ENCODE measurements at places on chromosomes 5 and 9.

GRCh38 chr5:62786099-62786498 is 207.5 kb downstream of the LRRC70 start:
- no peak for DNase-seq
- no peaks in the 10 kb centered on the region for H3K4me1 ChIP-seq
- no peaks in the 10 kb centered on the region for H3K36me3 ChIP-seq

GRCh38 chr5:71699751-71700150 is 19.3 kb upstream of the CARTPT start:
- no peaks in the 10 kb centered on the region for H3K27me3 ChIP-seq
- no peaks in the 10 kb centered on the region for H3K36me3 ChIP-seq
- H3K4me1 ChIP-seq = no peaks in the 10 kb centered on the region
- no peak for DNase-seq
- H3K27ac ChIP-seq = no peak overlapping the region

DNA sequence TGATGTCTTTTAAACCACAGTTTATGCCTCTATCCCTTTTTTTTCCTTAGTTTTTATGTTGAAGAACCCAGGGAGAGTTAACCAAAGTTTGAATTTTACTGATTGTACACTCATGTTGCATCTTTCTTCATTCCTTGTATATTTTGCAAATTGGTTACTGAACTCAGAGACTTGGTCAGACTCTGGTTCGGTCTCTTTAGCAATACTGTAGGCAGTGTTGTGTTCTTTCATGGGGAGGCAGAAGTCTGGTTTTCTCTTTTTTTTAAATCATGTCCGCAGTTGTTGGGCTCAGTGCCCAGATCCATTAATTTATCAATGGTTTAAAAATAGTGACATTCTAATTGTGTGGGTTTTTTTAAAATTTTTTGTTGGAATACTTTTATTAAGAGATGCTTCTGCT is 23.4 kb downstream of the UBE2R2 start:
- no peaks in the 10 kb centered on the region for H3K27me3 ChIP-seq
- peaks cover 7% of the 10 kb centered on the region for H3K4me1 ChIP-seq
- no peak overlapping the region for H3K4me3 ChIP-seq
- DNase-seq = no peak
- no peak overlapping the region for H3K27ac ChIP-seq
- no peaks in the 10 kb centered on the region for H3K36me3 ChIP-seq

- H3K27me3 ChIP-seq = no peaks in the 10 kb centered on the region
- H3K36me3 ChIP-seq = no peaks in the 10 kb centered on the region
- no peaks in the 10 kb centered on the region for H3K4me1 ChIP-seq
These were observed 628.8 kb downstream of the NR2F1-AS1 start for GRCh38 chr5:92952243-92952642.

DNA sequence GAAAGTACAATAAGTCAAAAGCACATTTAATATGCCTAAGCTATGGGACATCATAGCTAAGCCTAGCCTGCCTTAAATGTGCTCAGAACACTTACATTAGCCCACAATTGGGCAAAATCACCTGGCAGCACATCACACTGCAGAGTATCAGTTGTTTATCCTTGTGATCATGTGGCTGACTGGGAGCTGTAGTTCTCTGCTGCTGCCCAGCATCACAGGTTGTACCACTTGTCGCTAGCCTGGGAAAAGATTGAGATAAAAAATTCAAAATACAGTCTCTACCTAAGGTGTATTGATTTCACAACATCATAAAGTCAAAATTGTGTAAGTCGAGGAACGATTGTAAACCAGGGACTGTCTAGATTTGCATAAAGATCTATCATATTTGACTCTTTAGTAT is 58.6 kb downstream of the CAMK4 start:
- no peak for DNase-seq
- no peak overlapping the region for H3K4me3 ChIP-seq
- no peaks in the 10 kb centered on the region for H3K36me3 ChIP-seq
- no peaks in the 10 kb centered on the region for H3K27me3 ChIP-seq
- H3K4me1 ChIP-seq = 0 out of 2 replicates have a peak, but pooled peaks cover 4% of the 10 kb centered on the region

DNA sequence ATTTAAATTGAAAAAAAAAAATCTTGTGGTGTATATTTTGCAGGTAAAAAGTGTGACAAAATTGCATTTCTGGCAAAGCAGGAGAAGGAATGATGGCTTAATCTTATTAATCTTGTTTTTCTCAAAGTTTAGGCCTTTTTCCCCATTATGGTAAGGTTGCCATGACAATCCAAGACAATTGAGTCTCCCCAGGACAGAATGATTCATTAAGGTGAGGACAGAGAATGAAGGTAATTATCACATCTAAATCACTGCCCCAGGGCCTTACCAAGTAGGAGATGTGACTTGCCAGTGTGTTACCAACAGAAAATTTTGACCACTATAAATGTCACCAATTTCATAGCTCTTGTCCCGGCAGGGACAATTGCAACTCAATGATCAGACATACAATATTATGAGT is 439.2 kb downstream of the DNAH5 start:
- H3K27me3 ChIP-seq = no peaks in the 10 kb centered on the region
- no peak overlapping the region for H3K27ac ChIP-seq
- no peak for DNase-seq
- no peaks in the 10 kb centered on the region for H3K4me1 ChIP-seq
- H3K36me3 ChIP-seq = no peaks in the 10 kb centered on the region

GRCh38 chr5:97408331-97408730 is 225.3 kb upstream of the RIOK2 start:
- H3K4me1 ChIP-seq = no peaks in the 10 kb centered on the region
- no peak overlapping the region for H3K4me3 ChIP-seq
- no peak for DNase-seq
- H3K27ac ChIP-seq = no peak overlapping the region

DNA sequence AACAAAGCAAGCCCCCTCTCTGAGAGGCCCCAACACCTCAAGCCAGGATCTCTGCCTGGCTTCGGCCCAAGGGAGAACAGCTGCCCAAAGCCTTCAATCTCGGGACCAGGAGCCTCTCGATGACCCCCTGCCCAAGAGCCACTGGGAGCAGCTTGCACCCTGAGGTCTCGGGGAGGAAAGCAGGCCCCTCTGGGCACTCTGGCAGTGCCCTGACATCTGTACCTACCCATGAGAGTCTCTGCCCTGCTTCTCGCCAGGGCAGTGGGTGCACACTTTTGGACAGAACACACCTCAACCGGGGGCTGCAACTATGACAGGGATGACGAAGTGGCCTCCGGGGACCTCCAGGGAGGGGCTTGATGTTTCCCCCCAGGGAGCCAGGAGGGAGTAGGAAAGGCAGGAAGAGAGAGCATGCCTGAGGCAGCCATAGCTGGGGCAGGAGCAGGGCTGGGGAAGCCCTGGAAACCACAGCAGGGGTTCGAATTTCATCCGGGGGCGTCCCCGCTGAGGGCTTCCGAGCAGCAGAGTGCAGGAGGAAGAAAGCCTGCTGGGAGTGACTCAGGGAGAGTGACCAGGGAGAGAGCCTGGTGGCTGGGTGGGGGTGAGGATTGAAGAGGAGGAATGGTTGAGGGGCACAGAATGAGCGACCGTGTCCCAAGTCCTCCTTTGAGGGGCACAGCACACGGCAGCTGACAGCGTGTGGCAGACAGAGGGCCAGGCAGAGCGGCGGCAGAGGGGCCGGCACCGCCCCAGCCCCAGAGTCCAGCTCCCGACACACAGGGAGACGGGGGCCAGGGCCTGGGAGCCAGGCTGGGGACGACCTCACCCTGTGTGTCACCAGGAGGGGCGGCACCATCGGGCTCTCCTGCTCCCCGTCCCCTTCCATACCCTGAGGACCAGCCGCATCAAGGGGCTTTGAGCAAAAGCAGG is 1.8 kb downstream of the LPCAT1 start:
- peaks cover 18% of the 10 kb centered on the region for H3K4me1 ChIP-seq
- DNase-seq = no peak
- H3K27me3 ChIP-seq = no peaks in the 10 kb centered on the region
- peak overlapping the region; percentile 78 for H3K27ac ChIP-seq
- peaks cover 13% of the 10 kb centered on the region for H3K36me3 ChIP-seq

DNA sequence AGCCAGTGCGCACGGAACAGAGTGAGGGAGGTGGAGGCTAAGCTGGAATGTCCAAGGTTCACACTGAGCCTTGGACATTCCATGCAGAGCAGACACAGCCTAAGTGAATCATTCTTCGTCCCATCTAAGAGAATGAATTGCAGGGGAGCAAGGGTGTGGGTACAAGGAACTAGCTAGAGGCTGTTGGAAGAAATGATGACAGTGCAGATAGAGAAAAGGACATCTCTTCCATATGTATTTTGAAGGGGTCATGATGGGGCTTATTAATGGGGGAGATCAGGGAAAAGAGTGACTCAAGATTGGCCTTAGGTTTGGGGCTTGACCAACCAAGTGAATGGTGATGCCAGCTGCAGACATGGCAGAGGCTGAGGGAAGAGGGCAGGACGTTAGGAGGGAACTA is 59.2 kb downstream of the MTX3 start:
- no peaks in the 10 kb centered on the region for H3K4me1 ChIP-seq
- H3K4me3 ChIP-seq = no peak overlapping the region
- no peaks in the 10 kb centered on the region for H3K36me3 ChIP-seq
- H3K27me3 ChIP-seq = no peaks in the 10 kb centered on the region
- H3K27ac ChIP-seq = no peak overlapping the region
- no peak for DNase-seq

DNA sequence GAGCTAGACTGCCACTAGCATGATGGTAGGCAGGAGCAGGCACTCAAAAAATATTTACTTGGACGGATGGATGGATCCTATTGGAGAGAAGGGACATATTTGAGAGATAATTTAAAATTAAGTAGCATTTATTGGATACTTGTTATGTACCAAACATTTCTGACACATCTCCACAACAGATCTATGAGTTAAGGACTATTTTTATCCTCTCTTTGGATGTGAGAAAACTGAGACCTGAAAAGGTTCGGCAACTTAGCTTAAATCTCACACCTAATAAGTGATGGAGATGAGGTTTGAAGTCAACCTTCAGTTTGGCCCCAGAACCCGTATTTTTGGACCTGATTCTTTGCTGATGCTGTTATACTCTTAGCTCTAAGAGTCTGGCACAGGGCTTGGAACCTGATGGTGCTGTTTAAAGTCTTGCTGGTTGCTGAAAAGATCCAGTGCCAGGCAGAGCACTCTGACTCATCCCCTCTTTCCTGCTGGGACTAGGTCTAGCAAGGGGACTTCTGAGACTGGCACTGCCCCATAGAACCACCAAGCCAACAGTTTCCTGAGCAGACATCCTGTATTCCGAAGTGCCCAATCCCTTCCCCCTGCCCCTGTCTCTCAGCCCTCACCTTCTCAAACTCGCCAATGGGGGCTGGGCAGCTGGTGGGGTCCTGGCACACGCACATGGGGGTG is 15.6 kb downstream of the SPARC start:
- H3K4me3 ChIP-seq = no peak overlapping the region
- H3K27ac ChIP-seq = no peak overlapping the region
- H3K27me3 ChIP-seq = no peaks in the 10 kb centered on the region
- no peak for DNase-seq

GRCh38 chr9:91154686-91155085 is 207.0 kb downstream of the AUH start:
- H3K27ac ChIP-seq = no peak overlapping the region
- H3K27me3 ChIP-seq = peaks cover 7% of the 10 kb centered on the region
- no peaks in the 10 kb centered on the region for H3K36me3 ChIP-seq
- peaks cover 17% of the 10 kb centered on the region for H3K4me1 ChIP-seq

GRCh38 chr9:107487521-107488374 is 1.8 kb downstream of the KLF4 start:
- no peak overlapping the region for H3K27ac ChIP-seq
- no peaks in the 10 kb centered on the region for H3K36me3 ChIP-seq
- no peak for DNase-seq
- H3K27me3 ChIP-seq = peaks cover 25% of the 10 kb centered on the region
- H3K4me1 ChIP-seq = peaks cover 2% of the 10 kb centered on the region
- no peak overlapping the region for H3K4me3 ChIP-seq

DNA sequence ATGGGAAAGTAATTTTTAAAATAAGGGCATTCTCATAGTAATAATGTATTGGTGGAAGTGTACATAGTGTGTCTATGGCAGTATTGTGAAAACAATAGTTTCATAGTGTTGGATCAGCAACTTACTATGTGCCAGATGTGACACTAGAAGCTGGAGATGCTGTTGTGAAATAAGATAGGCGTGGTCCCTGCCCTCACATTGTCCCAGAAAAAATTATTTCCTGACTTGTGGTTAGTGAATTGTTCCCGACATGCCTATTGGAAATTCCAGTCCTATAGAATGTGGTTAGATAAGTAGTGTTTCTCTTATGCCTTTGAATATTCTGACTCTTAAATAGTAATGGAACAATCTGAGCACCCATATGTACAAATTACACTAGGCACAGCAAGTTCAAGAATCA is 55.3 kb upstream of the MTAP start:
- H3K27ac ChIP-seq = no peak overlapping the region
- DNase-seq = no peak
- peaks cover 4% of the 10 kb centered on the region for H3K27me3 ChIP-seq
- no peak overlapping the region for H3K4me3 ChIP-seq
- no peaks in the 10 kb centered on the region for H3K36me3 ChIP-seq

GRCh38 chr5:11467588-11467987 is 436.7 kb downstream of the CTNND2 start:
- no peak overlapping the region for H3K27ac ChIP-seq
- no peaks in the 10 kb centered on the region for H3K27me3 ChIP-seq
- H3K4me1 ChIP-seq = no peaks in the 10 kb centered on the region
- no peak overlapping the region for H3K4me3 ChIP-seq
- H3K36me3 ChIP-seq = no peaks in the 10 kb centered on the region

DNA sequence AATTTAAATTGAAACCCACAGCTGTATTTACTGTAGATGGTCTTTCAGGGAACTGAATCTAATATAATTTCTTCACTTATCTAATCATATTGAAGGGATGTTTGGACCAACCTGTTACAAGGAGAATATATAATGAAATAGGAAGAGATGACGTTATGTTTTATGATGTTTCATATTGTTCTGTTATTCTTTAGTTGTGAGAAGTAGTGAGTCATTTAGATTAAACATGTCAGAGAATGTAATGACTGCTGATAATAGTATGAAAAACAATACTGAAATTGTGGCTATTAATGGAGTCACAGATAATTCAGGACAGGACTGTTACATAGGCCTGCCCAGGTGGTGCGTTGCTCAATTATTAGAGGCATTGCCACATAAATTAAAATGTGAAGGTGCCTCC is 1993.4 kb downstream of the EFNA5 start:
- no peak overlapping the region for H3K27ac ChIP-seq
- H3K27me3 ChIP-seq = no peaks in the 10 kb centered on the region
- no peaks in the 10 kb centered on the region for H3K36me3 ChIP-seq
- no peak for DNase-seq
- no peaks in the 10 kb centered on the region for H3K4me1 ChIP-seq
- no peak overlapping the region for H3K4me3 ChIP-seq

- H3K4me1 ChIP-seq = no peaks in the 10 kb centered on the region
- no peaks in the 10 kb centered on the region for H3K27me3 ChIP-seq
- no peak overlapping the region for H3K27ac ChIP-seq
- H3K36me3 ChIP-seq = no peaks in the 10 kb centered on the region
- no peak overlapping the region for H3K4me3 ChIP-seq
These were observed 529.8 kb downstream of the DMRTA1 start for GRCh38 chr9:22976454-22976853.

DNA sequence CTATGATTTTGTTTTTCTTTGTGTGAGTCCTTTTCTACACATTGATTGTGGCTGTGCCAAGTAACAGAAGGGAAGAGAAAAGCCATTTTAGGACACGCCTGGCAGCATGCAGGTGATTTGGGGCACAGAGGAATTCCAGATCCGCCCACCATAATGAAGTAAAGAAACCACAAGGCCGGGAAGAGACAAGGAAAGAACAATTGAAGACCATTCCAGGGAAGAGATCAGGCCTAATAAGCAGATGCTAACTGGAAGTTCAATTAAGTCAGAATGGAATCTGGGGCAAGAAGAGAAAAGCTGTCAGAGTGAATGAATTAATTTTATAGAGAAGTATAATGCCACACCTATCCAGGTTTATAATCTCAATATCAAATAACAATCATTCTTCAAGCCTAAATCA is 110.2 kb upstream of the ISL1 start:
- no peak overlapping the region for H3K4me3 ChIP-seq
- no peaks in the 10 kb centered on the region for H3K4me1 ChIP-seq
- no peak overlapping the region for H3K27ac ChIP-seq
